NCI-H2081 treated with DMSO at 0.1 percent for 48 hours (cell line): ENCODE measurements at places on chromosomes 4 and X.

GRCh38 chrX:88865634-88866033 is 118.6 kb downstream of the CPXCR1 start:
- DNase-seq = no peak

DNA sequence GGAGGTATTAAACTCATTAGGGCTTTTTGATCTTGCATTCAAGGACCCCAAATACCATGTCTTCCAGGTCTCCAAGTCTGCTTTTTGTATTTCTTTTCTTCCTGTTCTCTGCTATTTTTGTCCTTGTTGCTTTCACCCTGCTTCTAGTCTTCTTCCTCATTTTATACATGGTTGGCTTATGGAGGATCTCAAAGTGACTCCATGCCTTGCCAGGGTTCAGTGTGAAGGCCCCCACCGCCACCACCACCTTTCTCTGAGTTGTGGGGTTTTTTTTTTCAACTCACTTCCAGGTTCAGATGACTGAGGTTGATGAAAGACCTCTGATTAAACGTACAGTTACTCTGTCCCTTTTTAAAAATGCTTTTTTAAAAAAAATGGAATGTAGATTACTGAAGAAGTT is 96.3 kb downstream of the MAML3 start:
- DNase-seq = no peak

DNA sequence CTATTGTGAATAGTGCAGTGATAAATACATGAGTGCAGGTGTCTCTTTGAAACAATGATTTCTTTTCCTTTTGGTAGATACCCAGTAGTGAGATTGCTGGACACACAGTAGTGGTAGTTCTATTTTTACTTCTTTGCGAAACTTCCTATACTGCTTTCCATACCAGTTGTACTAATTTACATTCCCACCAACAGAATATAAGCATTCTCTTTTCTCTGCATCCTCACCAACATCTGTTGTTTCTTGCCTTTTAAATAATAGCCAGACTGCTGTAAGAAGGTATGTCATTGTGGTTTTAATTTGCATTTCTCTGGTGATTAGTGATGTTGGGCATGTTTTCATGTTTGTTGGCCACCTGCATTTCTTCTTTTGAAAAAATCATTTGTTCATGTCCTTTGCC is 105.9 kb downstream of the COL4A6 start:
- no peak for DNase-seq

DNA sequence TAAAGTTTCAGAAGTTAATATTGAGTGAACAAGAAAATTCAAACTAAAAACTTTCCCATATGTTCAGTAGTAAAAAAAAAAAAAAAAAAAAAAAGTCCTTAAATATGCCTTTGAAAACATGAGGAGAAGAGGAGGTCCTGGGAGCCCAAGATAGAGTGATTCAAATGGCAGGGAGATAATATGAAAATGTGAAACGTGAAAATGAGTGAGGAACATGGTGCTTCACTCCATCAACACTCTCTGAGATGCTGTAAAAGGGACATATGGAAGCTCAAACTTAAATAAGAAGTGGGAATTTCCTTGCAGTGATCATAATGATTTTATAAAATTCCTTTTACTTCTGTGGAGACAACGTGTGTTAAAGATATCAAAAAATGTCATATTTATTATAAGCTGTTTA is 423.9 kb downstream of the PABPC4L start:
- DNase-seq = no peak

- DNase-seq = no peak
Measured at GRCh38 chrX:54423161-54423888, 16.9 kb upstream of the TSR2 start.
